ENCODE measurements at places on chromosomes 7 and 10.

- peak; percentile 79 for DNase-seq
Measured at GRCh38 chr7:45574669-45575500, 717 bp downstream of the ADCY1 start.

DNA sequence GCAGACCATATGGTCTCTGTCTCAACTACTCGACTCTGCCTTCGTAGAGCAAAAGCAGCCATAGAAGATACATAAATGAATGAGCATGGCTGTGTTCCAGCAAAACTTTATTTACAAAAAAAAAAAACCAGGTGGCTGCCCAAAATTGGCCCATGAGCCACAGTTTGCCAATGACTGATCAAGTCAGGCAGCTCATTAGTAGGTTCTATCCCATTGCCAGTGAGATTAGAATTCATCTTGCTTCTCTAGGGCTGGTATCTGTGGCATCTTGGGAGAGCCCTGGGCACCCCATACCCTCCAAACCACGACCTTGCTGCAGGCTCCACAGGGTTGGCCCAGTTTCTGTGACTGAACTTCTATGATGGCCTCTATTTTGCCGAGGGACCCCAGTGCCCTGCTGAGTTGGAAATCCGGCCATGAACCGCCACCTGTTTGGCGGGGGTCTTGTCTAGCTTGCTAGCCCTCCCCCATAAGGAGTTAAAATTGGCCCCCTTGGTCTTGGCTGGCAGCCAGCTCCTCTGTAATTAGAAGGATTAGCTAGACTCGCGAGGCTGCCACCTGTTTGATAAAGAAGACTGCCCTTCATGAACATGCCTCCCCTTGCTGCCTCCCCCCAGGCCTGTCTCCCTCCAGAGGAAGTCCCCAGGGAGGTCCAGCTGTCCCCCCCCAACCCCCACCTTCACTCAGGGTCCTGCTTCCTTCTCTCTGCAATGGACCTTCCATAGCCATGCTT lies 83.9 kb downstream of the CHN2 start:
- DNase-seq = no peak

DNA sequence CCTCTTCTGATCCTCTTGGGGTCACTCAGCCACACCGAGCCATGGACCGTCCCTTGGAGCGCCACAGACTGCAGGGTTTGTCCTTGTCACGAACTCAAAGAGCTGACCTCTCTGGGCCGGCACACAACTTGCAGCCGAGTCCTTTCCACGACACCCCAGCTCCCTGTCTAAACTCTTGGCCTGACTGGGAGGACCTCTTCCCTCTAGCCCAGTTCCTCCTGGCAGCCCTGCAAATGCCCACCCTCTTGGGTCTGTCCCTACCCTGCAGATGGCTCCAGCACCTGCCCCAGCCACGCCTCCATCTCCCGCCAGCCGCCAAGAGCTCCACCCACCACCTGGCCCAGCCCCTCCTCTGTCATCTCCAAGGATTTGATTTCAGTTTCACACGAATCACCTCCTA lies 339.2 kb downstream of the DNAJB6 start:
- DNase-seq = peak; percentile 60

- DNase-seq = no peak
Measured at GRCh38 chr7:93040355-93040754, 77.4 kb downstream of the SAMD9 start.

DNA sequence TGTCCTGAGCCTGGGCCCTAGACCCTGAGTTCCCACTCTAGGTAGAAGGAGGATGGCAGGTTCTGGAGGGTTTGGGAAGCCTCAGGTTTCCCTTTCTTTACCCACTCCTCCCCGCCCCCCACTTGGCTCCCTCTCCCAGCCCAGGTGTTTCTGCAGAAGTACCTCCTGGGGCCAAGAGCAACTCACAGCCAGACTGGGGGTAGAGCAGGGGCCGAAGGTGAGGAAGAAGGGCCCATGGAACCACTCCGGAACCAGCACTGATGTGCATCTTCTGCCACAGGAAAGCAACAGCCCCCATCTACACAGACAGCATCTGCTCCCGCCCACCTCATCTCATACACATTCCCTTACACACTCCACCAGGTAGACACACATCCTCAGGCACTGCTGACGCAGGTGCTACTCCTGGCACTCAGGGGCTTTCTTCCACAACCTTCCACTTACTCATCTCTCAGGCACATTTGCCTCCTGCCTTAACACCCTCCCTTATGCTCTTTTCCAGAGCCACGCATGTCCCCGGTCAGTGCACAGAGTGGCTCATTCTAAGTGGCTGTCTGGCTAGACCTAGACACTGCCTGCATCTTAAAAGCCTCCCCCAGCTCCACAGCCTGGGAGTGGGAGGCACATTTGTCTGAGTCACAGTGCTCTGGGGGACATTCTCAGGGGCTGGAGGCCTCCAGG lies 1.8 kb downstream of the EPHB6 start:
- DNase-seq = no peak

DNA sequence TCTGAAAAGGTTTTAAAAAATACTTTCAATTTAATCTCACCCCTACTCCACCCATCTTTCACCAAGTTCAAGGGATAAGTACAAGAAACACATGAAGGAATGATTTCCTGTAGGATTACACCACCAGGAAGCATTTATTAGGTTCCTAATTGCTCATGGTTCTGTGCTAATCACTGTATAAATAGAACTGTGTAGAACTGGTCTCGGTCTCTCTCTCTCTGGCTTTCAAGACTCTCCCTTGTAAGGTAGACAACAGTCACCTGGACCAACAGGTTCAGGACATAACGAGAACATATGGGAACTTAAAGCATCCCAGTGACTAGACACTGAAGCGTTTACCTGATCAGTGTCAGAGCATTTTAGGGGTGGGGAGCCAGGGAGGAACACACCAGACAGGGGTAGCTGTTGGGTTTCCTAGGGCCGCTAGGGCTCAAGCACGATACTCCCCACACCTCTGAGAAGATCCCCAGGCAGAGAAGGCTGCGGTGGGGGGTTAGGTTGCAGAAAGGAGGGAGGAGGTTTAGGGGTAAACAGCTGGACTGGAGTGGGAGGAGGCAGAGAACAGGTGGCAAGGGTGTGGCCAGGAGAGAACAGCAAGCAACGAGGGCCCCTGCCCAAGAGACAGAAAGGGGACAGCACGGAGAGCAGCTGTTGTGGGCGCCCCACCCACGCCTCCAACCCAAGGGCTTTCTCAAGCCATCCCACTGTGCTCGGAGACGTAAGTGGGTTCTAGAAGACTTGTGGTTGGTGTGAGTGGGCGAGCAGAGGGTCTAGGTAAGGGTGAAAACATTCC lies 52.5 kb upstream of the USP6NL start:
- DNase-seq = no peak

- DNase-seq = no peak
Measured at GRCh38 chr7:107414198-107414597, 55.7 kb upstream of the GPR22 start.

DNA sequence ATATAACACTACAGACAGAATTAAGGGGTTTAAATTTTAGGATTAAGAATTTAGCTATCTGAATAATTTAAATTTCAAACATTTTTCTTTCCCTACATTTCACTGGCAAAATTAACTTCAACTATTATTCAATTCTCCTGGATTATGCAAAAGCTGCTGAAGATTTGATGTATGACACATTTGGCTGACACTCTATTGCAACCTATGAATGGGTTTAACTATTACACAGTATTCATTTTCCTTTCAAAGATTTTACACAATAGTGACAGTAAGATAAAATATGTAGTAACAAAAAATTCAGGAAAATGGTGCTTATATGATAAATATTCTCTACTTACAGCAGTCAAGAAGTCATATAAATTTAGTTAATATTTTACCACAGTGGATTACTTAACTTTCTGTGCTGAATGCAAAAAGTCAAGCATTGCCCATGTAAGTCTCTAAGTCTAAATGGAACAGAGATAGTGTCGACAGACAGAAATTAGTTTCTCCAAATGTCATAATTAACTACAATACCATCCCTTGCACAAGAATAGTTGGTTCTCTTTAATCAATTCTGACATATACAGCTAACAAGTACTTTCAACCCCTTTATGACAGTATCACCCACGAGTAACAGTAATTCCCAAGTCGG lies 194.1 kb upstream of the FRMD4A start:
- no peak for DNase-seq

DNA sequence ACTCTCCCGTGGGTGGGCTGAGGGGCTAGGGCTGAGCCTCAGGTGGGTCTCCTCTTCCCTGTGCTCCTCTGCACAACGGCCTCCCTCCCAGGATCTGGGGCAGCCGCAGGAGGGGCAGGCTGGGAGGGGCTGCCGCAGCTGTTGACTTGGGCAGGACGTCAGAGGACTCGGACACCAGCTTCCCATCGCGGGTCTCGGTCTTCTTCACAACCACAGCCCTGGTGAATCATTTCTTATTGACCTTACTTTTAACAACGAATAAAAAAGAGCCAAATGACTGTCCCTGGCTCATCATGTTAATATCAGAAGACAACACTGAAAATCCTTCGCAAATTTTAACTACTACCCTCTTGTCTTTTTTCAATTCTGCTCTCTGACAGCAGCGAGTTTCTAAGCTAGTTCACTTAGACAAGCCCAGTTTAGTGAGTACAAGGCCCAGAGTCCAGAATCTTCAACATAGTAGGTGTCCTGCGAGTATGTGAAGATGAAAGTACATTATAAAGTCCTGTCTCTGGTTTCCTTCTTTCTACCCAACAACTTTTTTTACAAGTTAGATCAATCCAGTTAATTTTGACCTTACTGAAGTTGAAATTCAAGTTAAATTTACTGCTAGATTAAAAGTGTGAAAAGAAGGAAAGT lies 32.4 kb downstream of the CTNNA3 start:
- DNase-seq = no peak

GRCh38 chr10:9885761-9886160 lies 1131.9 kb upstream of the CELF2 start:
- no peak for DNase-seq

- DNase-seq = no peak
Measured at GRCh38 chr7:74180866-74181265, 6.7 kb downstream of the EIF4H start.

DNA sequence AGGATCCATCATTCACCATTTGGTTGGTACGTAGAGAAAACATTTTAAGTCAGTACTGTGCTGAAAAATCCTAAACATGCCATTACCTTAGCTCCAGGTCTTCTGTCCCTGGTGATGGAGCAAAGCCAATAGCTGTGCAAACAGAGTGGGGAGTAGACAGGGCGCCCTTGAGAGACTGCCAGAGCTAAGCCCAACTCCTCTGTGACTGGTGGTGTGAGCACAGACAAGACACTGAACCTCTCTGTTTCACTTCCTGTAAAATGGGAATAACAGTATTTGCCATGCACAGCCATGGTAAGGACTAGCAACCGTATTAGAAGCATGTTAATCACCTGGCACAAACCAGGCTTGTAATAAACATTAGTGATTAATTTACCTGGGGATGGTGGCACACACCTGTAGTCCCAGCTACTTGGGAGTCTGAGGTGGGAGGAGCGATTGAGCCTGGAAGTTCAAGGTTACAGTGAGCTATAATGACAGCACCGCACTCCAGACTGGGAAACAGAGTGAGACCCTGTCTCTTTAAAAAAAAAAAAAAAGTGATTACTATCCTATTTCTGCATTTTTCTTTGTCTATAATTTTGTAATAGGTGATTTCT lies 28.7 kb downstream of the LYZL1 start:
- no peak for DNase-seq

DNA sequence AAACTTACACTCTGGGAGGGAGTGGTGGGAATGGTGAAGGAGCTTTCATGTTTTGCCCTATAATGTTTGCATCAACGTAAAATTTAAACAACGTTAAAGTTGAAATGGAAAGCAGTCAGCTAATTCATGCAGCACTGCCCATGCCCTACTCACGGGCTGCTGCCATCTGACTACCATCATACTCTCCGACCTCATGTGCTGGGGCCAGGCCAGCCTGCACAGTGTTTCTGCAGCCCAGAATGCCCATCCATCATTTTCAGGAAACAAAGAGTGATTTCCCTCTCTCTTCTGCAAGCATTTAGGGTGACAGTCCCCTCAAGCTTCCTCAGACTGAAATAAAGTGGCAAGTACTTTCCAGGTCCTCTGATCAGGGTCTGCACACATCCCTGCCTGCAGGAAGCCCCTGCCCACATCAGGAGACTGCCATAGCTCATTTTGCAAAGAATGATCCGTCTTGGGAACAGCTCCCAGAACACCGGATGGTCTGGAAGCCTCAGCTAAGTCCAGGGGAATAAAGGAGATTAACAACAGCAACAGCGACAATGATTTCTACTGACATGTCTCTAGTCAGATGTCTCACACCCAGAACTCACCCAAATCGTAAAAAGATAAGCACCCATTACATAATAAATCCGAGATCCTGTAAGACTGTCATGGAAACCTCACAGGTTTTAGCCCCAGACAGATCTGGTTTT lies 40.3 kb downstream of the ARHGAP22 start:
- DNase-seq = no peak

DNA sequence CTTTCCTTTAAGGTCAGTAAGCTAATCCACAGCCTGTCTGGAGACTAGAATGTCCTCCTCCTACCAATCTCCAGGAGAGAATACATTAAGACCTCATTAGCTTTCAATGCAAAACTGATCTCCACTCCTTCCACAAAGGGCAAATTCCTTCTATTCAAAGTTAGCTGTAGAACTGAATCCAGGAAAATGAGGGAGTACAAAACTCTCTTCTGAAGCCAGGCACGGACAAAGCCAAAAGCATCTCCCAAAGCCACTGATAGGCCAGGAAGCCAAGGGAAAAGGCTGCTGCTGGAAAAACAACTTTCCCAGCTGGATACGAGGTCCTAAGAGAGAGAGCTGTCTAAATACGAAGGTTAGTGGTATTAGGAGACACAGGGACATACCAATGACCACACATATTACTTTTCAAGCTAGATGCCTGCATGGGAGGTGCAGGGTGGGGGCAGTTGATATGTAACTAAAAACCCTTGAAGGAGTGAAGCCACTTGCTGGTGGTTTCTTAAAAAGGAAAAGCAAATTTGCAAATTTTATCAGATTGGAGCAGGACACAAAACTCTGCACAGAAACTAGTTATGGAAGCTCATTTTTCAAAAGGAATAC lies 43.6 kb downstream of the MKX start:
- DNase-seq = no peak

GRCh38 chr10:74306227-74306982 lies 155.4 kb downstream of the ADK start:
- DNase-seq = no peak

DNA sequence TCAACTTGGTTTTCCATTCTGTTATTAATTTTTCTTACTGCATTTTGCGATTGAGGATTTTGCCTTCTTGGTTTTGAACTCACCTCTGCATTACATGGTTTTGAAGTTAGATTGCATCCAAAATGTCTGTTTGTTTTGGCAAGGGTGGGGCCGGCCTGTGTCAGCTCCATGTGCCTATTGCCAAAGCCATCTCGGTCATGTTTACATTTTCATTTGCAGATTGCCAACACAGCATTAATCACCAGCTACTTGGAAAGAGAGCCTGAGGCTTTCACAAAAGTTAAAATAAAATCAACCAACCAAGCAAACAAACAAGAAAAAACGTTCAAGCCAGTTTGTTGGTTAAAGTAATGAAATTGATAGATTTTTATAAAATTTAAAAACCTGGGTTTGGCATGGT lies 695.8 kb downstream of the TYW1 start:
- no peak for DNase-seq

DNA sequence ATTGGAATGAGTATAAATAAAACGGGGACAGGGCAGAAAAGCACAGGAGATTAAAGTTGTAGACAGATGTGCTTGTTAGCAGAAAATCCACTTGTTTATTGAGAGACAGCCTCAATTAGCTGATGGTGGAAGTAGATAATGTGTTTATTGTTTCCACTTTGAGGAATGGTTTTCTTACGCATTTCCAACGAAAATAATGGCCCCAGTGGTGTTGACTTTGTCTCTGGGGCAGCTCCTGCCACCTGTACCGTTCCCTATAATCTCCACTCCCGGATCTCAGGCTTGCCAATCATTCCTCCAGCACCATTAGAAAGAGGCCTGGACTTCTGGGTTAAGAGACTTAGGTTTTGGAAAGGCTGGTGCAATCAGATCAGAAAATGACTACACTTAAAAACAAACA lies 638.7 kb downstream of the PARD3 start:
- no peak for DNase-seq
